ENCODE measurements at places on chromosomes 5 and 9.

DNA sequence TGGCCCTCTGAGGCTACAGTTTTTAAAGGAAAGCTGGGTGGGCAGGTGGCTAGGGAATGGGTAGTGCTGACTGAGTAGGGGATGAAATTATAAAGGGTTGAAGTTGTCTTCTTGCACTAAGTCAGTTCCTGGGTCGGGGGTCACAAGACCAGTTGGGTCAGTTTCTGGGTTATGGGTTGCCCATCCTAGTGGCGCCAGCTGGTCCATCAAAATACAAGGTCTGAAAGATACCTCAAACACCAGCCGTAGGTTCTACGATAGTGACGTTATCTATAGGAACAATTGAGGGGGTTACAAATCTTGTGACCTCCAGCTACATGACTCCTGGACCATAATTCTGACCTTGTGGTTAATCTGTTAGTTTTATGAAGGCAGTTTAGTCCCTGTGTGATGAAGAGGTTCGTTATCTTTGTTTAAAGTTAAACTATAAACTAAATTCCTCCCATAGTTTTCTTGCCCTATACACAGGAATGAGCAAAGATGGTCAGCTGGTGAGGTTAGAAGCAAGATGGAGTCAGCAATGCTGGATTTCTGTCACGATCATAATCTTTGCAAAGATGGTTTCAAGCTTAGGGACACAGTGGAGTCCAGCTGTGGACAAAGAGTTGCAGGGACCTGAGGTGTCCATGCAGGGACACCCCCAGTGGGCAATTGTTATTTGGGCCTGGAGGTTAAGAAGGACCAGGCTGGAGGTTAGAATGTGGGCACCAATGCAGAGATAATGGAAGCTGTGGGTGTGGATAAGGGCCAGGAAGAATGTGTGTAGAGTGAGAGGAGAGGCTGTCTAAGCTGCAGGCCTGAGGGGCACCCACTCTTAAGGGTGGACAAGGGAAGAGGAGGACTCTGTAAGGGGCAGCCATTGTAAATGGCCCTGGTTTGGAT is 14.0 kb upstream of the CREBRF start:
- no peaks in the 10 kb centered on the region for H3K27me3 ChIP-seq
- DNase-seq = no peak
- no peaks in the 10 kb centered on the region for H3K4me1 ChIP-seq
- no peaks in the 10 kb centered on the region for H3K36me3 ChIP-seq

- H3K4me3 ChIP-seq = no peak overlapping the region
- H3K27me3 ChIP-seq = no peaks in the 10 kb centered on the region
- H3K27ac ChIP-seq = no peak overlapping the region
- H3K36me3 ChIP-seq = no peaks in the 10 kb centered on the region
Measured at GRCh38 chr9:14687042-14687719, 6.1 kb downstream of the ZDHHC21 start.

DNA sequence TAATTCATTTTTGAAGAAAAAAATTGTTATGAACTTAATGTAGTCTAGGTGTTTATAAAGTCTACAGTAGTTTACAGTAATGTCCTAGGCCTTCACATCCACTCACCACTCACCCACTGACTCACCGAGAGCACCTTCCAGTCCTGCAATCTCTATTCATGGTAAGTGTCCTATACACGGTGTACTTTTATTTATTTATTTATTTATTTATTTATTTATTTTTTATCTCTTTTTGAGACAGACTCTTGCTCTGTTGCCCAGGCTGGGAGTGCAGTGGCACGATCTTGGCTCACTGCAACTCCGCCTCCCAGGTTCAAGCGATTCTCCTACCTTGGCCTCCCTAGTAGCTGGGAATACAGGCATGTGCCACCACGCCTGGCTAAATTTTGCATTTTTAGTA is 39.3 kb upstream of the PIK3R1 start:
- no peak overlapping the region for H3K27ac ChIP-seq
- H3K4me1 ChIP-seq = no peaks in the 10 kb centered on the region
- no peaks in the 10 kb centered on the region for H3K36me3 ChIP-seq
- H3K27me3 ChIP-seq = no peaks in the 10 kb centered on the region

GRCh38 chr9:24608599-24608998 is 62.9 kb upstream of the IZUMO3 start:
- no peak overlapping the region for H3K27ac ChIP-seq
- H3K36me3 ChIP-seq = no peaks in the 10 kb centered on the region
- no peak overlapping the region for H3K4me3 ChIP-seq
- no peak for DNase-seq
- H3K27me3 ChIP-seq = no peaks in the 10 kb centered on the region
- H3K4me1 ChIP-seq = no peaks in the 10 kb centered on the region

DNA sequence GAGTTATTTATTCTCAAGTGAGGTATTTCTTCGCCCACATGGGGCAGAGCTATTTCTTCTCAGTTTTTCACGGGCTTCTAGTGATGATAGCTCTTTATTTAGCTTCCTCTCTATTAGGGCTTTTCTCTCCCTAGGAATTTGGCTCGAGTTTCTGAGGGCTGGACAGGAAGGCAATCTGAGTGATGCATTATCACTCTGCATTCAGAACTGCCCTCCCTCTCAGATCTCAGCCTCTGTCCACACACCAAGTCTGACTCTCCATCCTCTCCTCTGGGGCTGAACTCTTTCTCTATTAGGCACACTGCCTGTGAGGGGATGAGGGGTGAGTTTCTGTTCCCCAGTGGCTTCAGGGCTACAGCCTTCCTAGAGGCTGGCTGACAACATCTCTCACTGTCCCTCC is 14.9 kb upstream of the SCAMP1 start:
- H3K27me3 ChIP-seq = no peaks in the 10 kb centered on the region
- H3K27ac ChIP-seq = no peak overlapping the region
- H3K4me1 ChIP-seq = no peaks in the 10 kb centered on the region
- no peaks in the 10 kb centered on the region for H3K36me3 ChIP-seq

- no peaks in the 10 kb centered on the region for H3K4me1 ChIP-seq
- DNase-seq = no peak
- no peak overlapping the region for H3K27ac ChIP-seq
- H3K27me3 ChIP-seq = no peaks in the 10 kb centered on the region
- no peak overlapping the region for H3K4me3 ChIP-seq
- no peaks in the 10 kb centered on the region for H3K36me3 ChIP-seq
Measured at GRCh38 chr5:170481849-170482248, 22.0 kb upstream of the KCNIP1 start.

- no peak overlapping the region for H3K4me3 ChIP-seq
- H3K27me3 ChIP-seq = no peaks in the 10 kb centered on the region
- no peak for DNase-seq
- H3K27ac ChIP-seq = no peak overlapping the region
- H3K4me1 ChIP-seq = no peaks in the 10 kb centered on the region
Measured at GRCh38 chr5:82480331-82480730, 202.2 kb upstream of the RPS23 start.

DNA sequence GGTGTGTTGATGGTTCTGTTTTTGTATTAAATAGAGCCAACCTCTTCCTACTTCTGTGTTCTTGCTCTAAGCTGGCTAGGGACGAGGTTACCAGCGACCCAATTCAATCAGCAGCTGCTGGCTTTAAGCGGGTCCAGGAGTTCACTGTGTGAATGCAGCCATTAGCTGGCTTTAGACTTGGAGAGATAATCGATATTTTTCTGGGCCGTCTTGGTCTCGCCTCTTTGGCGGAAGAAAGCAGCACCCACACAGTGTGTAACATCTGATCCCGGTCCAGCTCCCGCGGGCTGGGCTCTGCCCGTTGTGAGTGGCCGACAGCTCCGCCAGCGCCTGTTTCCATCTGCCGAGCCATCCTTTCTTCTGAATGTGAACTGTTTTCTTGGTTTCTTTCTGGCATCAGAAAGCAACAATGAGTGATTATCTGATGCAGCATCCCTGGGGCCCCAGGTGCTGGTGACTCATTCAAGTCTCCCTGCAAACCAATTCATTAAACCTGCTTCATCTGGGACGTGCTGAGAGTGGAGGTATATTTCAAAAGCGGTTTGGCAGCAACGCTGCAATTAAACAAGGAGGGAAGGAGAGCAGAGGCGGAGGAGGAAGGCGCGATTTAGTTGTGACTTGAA is 90.8 kb upstream of the IRX4 start:
- peak; percentile 60 for DNase-seq
- no peaks in the 10 kb centered on the region for H3K4me1 ChIP-seq
- no peak overlapping the region for H3K4me3 ChIP-seq
- H3K27me3 ChIP-seq = no peaks in the 10 kb centered on the region

DNA sequence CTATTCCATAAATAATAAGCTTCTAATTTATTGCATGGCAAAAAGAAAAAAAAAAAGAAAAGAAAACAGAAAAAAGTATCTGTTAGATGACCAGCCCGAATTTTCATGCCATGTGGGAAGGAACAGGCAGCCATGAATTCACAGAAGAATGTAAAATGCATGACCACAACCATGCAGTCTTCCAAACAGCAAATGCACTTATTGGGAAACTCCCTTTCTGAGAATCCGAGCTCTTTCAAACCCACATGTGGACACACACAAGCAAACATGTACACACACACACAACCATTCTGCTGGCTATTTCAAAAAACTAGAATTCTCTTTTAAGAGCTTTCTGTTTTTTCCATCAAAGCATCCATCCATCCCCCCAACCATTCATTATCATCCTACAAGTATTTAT is 236.1 kb downstream of the DNAH5 start:
- no peaks in the 10 kb centered on the region for H3K36me3 ChIP-seq
- DNase-seq = no peak
- H3K27me3 ChIP-seq = no peaks in the 10 kb centered on the region
- H3K27ac ChIP-seq = no peak overlapping the region
- no peaks in the 10 kb centered on the region for H3K4me1 ChIP-seq

DNA sequence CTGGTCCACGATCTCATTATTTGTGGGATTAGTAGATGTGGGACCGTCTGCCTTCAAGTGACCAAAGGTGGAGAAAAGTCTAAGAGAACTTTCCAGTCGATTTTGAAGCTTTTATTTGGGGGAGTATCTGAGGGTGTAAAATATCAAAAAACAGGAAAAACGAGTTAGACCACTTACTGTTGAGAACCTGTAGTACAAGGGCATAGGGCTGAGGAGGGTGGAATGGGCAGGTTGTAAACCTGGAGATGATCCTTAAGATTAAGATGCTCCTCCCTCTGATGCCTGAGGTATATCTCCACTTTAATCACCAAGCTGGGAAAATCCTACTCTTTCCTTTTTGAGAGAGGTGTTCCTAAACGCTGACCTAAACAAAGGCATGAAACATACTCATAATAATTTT is 32.0 kb upstream of the GTF2H2C start:
- DNase-seq = no peak
- H3K4me1 ChIP-seq = no peaks in the 10 kb centered on the region
- no peaks in the 10 kb centered on the region for H3K36me3 ChIP-seq
- no peaks in the 10 kb centered on the region for H3K27me3 ChIP-seq
- no peak overlapping the region for H3K27ac ChIP-seq
- no peak overlapping the region for H3K4me3 ChIP-seq

GRCh38 chr5:146765089-146765832 is 113.3 kb downstream of the PPP2R2B start:
- no peak overlapping the region for H3K4me3 ChIP-seq
- H3K4me1 ChIP-seq = no peaks in the 10 kb centered on the region
- peaks cover 2% of the 10 kb centered on the region for H3K27me3 ChIP-seq
- DNase-seq = no peak
- H3K27ac ChIP-seq = no peak overlapping the region
- H3K36me3 ChIP-seq = no peaks in the 10 kb centered on the region

DNA sequence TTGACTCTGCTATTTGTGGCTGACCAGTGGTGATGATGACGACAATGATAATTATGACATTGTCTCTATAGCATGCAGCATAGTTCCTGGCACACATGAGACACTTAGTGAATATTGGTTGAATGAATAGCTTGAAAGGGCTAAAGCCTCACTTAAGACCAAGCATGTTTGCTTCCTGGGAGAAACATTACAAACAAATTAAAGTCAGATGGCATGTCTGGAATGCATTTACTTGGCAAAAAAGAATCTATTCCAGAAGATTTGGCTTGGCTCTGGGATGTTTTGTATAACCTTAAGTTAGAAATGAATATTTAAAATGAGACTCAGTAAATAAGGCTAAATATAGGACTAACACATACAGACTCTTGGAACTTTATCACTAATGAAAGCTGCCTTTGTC is 21.6 kb downstream of the GAS1 start:
- H3K4me1 ChIP-seq = no peaks in the 10 kb centered on the region
- H3K4me3 ChIP-seq = no peak overlapping the region
- H3K27me3 ChIP-seq = no peaks in the 10 kb centered on the region
- H3K36me3 ChIP-seq = no peaks in the 10 kb centered on the region
- H3K27ac ChIP-seq = no peak overlapping the region
- DNase-seq = no peak

DNA sequence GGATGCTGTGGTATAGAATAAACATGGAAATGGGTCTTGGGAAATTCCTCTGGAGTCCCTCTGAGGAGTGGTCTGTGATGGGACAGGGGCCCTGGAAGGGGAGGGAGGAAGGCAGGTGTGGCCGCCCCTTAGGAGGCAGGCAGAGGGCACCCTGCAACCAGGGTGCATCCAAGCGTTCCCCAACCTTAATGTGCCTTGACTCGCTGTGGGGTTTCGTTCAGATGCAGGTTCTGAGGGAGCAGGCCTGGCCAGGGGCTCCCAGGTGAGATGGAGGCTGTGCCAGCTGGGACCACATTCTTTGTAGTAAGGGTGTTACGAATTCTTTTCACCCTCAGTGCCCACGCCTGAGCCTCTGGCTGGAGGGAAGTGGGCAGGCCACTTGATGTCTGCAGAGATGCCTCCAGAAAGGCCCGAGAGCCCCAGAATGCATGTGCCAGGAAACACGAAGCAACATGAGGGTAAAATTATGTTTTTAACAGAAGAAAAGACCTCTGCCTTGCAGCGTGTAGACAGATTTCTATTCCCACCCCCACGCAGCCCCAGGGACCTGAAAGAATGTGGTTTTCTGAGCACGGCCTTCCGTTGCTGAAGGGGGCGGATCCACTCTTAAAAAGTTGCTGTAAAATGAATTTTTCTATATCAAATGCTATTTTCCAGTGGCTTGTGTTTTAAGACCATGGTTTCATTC is 150.4 kb upstream of the IER5L start:
- no peaks in the 10 kb centered on the region for H3K27me3 ChIP-seq
- no peak overlapping the region for H3K27ac ChIP-seq
- H3K4me1 ChIP-seq = no peaks in the 10 kb centered on the region
- no peak overlapping the region for H3K4me3 ChIP-seq
- no peaks in the 10 kb centered on the region for H3K36me3 ChIP-seq
- no peak for DNase-seq

DNA sequence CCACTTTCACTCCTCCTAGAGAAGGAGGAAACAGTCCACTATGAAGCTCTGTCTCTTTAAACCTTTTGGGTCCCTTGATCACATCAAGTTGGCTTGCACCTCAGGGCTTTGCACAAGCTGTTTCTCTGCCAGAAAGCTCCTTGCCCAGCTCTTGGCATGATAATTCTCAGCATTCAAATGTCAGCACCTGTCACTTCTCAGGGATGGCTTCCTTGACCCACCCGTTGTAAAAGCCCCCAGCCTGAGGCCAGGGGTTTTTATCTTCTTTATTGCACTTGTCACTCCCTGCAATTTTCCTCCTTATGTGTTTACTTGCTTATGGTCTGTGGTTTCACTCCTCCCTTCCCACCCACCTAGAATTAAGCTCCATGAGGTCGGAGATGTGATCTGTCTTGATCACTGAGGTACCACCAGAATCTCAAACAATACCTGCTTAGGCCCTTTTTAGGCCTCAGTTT is 200.7 kb upstream of the TBC1D2 start:
- no peaks in the 10 kb centered on the region for H3K36me3 ChIP-seq
- DNase-seq = no peak
- no peaks in the 10 kb centered on the region for H3K27me3 ChIP-seq
- no peak overlapping the region for H3K27ac ChIP-seq
- H3K4me1 ChIP-seq = no peaks in the 10 kb centered on the region
- H3K4me3 ChIP-seq = no peak overlapping the region

Data from prostate gland (tissue), 2 donors.